WTC11 (cell line): ENCODE measurements at places on chromosomes 1 and 21.

GRCh38 chr1:221839782-221840395, 98.0 kb upstream of the DUSP10 start:
- DNase-seq, result no peak

- no peak for DNase-seq
Observed at GRCh38 chr21:43364851-43365424, 62.0 kb downstream of the SIK1 start.

DNA sequence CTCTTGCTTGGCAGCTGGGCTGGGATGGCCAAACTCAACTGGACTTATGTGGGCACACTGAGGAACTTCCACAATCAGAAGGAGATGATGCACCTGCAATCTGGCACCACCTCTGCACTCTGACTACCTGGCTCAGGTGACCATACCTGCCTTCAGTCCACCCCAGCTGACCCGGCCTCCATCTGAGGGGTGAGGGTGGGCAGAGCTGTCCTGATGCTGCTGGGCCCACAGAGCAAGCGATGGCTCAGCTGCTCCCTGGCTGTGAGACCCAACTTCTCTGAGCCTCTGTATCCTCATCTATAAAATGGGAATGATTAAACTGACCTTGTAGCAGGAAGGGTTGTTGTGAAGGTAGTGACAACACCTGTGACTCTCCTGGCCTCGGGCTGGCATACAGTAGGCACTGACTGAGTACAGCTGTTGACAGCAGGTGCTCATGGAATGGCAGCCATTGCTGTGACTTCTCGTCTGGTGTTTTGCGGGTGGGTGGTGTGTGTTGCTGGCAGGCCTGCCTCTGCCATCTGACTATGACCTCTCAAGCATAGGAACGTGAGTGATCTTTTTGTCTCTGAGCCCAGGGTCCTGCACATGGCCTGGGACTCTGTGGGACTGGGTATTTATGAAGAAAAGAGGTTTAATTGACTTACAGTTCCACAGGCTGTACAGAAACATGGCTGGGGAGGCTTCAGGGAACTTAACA, 438.5 kb downstream of the PTPRU start:
- DNase-seq, result no peak

GRCh38 chr1:28822799-28823198, 10.8 kb downstream of the OPRD1 start:
- DNase-seq, result no peak
